ENCODE measurements at places on chromosomes 1 and 21. TPM values are rescaled to one million over a fixed set of nuclear protein-coding genes. Genes with fewer than 3 reads are reported as not detected.

DNA sequence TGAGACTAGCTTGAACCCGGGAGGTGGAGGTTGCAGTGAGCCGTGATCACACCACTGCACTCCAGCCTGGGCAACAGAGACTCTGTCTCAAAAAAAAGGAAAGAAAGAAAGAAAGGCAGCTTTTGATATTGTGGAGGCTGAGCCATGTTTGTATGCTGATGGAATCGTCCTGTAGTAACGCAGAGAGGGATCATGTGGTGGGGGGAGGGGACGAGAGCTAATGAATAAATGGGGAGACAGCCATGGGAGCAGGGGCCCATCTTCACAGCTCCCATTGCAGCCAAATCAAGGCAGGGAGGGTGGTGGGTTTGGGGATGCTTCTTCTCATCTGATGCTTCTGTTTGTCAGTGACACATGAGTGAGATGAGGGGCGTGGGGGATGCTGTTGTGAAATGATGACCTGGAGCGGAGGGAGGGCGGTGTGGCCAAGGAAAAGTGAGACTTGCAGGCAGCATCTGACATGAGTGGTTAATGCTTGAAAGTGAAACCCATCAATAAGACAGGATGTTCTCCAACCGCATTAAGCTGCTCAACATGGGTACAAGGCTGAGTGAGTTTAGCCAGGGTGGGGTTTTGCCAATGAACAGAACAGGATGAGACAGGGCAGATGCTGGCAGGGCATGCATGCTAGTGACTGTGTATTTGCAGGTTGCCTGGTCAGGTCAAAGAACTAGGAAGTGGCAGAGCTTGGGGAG, 16.7 kb downstream of the SPATA21 start:
- no peak for DNase-seq

Gene HOOK1
- total RNA-seq, result 1.7 TPM

GRCh38 chr1:241271427-241271826, 85.6 kb downstream of the RGS7 start:
- DNase-seq, result no peak

GRCh38 chr1:41641475-41641814, 157.0 kb upstream of the EDN2 start:
- no peak for DNase-seq

DNA sequence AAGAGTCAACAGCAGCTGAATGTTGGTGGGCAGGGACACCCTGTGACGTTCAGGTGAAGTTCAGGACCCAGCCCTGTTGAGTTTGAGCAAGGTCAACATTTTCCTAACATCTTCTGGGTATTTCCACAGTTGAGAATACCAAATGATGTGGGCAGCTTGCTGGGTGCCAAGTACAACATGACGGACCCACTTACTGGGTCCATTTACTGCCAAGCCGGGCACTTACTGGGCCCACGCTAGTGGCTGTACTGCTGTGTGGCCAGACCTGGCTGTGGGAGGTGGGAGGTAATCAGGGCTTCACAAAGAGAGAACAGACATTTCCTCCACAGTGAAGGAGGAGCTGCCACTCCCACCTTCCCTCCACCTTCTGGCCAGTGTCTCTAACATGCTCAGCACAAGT, 99.2 kb downstream of the PSMG1 start:
- DNase-seq, result no peak

DNA sequence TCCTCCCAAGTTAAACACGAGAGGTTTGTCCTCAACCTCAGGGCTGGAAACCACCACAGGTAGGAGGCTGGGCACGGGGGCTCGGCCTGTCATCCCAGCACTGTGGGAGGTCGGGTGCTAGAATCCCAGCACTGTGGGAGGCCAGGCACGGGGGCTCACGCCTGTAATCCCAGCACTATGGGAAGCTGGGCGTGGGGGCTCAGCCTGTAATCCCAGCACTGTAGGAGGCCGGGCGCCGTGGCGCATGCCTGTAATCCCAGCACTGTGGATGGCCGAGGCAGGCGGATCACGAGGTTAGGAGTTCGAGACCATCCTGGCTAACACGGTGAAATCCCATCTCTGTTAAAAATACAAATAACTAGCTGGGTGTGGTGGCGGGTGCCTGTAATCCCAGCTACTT, 6.7 kb upstream of the CDK11A start:
- no peak for DNase-seq

Data from astrocyte (in vitro differentiated cells and primary cell).